Frontal cortex (tissue), 4 donors: ENCODE measurements at places on chromosomes 1 and 21. TPM values are rescaled to one million over a fixed set of nuclear protein-coding genes. Genes with fewer than 3 reads are reported as not detected.

DNA sequence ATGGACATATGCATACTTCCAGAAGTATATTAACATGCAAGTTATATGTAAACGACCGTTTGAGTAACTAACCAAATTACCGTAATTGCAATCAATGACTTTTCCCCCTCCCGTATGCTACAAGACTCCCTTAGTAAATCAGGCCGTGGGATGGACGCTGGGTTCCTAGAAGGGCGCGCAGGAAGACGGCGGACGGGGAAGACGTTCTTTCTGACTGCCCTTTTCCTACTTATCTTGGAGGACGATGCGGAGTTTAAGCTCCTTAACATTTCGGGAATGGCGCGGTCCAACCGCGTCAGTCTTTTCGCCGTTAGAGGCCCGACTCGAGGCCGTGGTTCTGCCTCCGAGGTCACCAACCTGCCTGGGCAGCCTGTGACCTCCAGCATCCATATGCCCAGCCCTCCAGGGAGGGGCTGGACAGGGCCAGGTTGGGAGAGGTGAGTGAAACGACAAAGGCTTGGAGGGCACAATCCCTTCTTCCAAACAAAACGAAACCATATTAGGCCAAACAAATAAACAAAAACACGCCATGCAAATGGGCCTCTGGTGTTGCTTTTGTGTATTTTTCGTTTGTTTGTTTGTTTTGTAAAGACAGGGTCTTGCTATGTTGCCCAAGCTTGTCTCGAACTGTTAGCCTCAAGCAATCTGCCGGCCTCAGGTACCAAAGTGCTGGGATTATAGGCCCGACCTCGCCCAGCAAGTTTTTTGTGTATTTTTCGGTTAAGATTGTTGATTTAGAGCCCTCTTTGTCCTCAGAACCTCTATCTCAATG is 873 bp upstream of the PI4KB start:
- DNase-seq = no peak

DNA sequence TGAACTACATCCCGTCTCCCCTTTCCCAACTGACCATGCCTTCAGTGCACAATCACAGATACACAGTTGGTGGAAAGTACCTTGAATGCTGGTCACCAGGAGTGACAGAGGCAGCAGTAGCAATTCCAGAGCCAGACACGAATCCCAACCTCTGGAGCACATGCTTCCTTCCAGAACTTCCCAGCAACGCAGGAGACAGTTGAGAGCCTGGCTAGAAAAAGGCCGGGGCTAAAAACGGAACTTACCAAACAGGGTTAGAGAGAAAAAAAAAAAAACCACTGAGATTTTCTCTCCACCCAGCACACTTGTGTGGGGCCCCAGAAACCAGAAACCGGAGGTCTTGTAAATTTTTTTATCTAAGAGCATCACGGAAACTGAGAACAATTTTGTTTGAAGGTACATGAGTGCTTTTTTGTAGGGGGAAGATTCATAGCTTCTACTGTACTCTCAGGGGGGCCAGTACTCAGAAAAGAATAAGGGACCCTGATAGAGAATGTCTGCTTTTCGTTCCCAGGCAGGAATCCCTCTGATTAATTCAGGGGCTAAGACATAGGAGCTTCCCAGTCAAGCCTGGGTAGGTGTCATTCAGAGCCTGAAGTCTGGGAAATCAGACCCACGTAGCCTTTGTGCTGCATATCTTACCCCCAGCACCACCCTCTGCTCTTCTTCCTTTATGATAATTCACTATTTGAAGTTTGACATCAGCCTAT is at the start of gene CD48:
CD48 (minus strand) TSS at position 221 of the 710 bp plus-strand sequence; CDS start at position 162, 59 bp downstream.
- DNase-seq = no peak

DNA sequence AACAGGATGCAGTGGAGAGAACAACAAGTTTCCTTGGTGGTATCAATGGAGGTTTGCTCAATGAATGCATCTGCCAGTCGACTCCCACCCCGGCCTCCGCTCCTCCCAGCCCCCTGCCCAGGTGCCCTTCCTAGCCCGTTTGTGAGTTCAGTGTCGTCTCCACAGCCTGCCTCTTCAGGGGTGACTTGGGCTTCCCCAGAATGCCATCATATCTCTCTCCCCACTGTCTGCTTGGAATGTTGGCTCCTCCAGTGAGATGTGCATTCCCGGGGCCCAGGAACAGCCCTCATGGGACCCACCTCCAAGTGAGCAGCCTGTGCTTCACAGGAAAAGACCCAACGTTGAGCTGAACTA is 30.5 kb downstream of the MATN1 start:
- no peak for DNase-seq

- DNase-seq = no peak
These were observed 22.7 kb downstream of the AHCYL1 start for GRCh38 chr1:110007046-110007830.

DNA sequence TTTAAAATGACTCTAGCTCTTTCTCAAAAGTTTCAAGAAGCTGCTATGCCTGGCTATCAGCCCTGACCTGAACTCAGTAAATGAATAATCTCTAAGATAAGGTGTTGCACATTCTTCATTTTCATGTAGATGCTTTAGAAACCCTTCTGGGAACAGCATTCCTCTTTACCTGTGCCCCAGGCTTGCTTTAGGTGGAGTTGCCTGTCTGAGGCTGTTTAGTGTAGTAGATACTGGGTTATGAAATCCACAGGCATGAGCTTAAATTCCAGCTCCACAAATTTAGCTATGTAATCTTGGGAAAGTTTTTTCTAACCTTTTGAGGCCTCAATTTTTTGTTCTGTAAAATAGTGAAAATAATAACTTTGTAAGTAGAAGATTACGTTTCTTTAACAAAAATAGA is 41.6 kb downstream of the ATP6V1G3 start:
- DNase-seq = no peak

DNA sequence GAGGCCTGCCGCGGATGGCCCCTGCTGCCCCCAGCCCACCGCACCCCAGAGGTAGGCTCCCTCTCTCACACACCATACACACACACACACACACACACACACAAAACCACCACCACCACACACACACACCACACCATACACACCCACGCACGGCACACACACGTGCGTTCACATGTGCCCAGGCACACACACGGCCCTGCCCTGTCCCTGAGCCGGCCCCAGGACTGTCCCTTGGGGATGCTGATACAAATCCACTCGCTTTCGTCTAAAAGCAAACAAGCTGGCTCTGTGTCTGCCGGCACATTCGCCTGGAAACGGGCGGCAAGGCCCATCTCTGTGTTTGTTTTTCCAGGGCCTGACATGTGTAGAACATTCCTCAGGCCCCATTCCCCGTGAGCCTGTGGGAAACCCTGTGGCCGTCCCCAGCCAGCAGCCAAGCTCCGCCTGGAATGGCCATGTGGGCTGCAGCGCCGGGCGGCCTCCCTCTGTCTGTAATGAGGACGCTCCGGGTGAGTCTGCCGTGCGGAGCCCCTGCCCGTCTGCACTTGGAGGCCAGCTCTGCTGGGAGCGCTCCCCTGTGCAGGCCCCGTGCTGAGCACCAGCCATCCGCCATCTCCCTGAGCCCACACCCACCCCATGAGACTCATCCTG is 67.4 kb downstream of the DMRTB1 start:
- DNase-seq = no peak

DNA sequence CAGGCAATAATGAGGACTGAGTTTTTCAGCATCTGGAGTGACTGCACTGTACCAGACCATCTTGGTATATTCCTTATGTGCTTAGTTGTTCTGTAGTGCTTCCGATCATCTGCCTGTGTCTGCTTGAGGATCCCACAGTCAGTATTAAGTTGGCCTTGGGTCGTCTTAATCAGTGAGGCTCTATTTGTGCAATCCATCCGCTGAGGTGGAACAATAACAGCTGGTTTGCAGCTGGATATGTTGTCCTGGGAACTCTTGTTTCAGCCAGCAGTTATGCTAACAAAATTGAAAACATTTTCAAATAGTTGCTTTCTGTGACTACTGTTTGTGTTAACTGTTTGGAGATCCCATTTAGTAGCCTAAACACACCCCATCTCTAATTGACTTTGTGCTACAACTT is 73.7 kb downstream of the LAMC1 start:
- DNase-seq = no peak

DNA sequence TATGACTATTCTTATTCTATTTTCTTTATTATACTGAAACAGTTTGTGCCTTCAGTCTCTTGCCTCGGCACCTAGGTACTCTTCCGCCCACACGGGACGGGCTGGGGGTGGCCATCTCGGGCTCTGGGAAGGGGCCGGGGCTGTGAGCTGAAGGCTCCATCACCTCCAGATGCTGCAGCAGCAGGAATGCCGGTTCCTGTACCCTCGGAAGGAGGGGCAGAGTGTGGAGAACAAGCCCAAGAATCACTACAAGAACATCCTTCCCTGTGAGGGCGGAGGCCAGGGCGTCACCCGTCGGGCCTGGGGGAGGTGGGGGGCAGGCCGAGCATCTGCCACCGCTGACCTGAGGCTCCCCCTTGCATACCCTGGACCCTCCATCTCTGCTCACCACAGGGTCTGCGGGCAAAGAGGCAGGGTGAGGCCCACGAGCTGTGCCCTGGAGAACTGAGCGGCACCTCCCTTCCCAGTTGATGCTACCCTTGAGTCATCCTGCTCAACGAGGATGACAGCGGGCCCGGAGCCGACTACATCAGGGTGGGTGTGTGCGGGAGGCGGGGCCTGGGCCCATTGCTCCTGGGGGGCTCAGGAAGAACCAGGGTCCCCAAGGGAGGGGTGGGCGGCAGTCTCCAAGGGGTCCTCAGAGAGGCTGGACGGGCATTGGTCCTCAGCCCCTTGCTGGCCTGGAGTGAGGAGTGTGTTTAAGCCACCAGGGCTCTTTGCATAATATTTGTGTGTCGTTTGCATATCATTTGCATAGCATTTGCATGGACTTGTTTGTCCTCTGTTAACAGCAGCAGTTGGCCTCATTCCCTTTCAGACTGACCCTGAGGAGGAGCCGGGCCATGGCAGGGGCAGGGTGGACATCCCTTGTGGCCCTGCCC is 7.5 kb downstream of the RNF223 start:
- no peak for DNase-seq

GRCh38 chr1:110161165-110161564 is 10.9 kb downstream of the SLC6A17 start:
- DNase-seq = no peak

- DNase-seq = no peak
These were observed 13.6 kb downstream of the DDAH1 start for GRCh38 chr1:85451236-85451830.

- DNase-seq = no peak
These were observed 12.2 kb downstream of the ZDHHC18 start for GRCh38 chr1:26838474-26839338.

- no peak for DNase-seq
These were observed 97.0 kb upstream of the CD34 start for GRCh38 chr1:208007938-208008342.

- peak; percentile 52 for DNase-seq
These were observed 2.7 kb downstream of the MAN1C1 start for GRCh38 chr1:25619101-25619890.

DNA sequence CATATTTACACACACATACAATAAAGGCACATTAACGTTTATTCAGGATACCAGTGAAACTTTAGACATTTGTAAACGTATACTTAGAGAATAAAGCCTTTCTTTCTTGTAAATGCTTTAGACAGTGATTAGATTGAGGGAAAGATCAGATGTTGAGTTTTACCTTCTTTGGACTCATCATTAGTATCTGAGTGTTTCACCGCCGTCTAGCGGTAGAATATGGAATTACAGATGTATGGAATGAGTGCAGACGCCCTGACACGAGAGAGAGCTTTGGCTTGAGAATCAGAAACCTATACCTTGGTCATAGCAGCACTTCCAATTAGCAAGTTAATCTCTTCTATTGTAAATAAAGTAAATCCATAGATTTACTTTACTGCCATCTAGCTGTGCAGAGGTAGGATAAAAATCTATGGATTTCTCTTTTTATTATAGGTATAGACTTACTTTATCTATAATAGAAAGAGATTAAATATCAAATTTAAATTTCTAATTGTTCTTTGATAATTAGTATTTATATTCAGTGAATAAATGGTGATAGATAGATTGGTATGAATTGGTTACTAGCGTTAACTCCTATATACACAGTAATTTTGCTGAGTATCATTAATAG is 12.6 kb downstream of the FLG2 start:
- no peak for DNase-seq

DNA sequence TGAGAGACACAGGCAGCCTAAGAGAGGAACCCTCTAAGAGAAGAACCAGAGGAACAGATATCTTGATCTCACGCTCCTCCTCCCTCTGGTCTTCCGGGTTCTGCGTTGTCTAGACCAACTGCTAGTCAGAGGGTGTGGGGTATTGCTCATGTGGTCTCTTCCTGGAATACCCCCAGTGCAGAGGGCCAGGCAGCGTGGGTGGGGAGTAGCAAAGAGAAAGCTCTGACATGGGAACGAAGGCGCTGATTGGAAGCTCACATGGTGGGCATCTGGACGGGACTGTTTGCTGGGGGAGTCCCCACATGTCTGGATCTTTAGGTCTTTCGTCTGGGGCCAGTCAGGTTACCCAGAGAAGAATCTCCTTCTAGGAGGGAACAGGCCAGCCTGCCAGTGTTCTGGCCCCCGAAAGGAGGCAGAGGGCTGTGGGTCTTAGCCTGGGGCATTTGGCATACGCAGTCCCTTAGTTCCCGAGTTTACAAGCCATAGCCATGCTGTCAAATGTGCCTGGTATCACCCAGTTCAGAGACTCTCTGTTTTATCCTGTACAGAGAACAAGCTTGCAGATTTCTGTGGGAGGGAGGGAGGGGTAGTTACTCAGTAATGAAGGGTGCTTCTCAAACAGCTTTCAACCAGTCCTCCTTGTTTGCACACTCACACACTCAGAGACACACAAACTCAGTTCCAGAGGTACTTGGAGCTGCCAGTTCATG is 18.3 kb upstream of the IL6R start:
- no peak for DNase-seq

DNA sequence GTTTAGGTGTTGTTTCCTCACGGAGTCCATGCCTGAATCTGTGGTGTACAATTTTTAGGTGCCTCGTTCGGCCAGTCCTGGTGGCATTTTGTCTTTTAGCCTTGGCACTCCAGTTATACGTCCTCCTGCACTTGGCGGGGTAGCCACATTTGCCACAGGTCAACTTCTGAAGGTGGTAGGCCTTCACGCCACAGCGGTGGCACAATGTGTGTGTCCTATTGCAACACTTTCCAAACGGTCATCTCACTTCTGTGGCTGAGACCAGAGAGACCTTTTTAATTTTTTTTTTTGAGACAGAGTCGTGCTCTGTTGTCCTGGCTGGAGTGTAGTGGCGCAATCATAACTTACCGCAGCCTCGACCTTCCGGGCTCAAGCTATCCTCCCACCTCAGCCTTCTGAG is 49.1 kb downstream of the CAMTA1 start:
- no peak for DNase-seq

The ASB17 gene
- total RNA-seq = not detected

The GJA5 gene
- 1.6 TPM for total RNA-seq

The DMBX1 gene
- total RNA-seq = not detected

The PRAMEF17 gene
- not detected for total RNA-seq

The PCAT6 gene
- not detected for total RNA-seq

The POFUT2 gene
- 11.0 TPM for total RNA-seq

The CDA gene
- not detected for total RNA-seq

The ETV3L gene
- total RNA-seq = under 0.01 TPM

The KCNK2 gene
- 78.7 TPM for total RNA-seq

The NPR1 gene
- 0.41 TPM for total RNA-seq

The F5 gene
- not detected for total RNA-seq
